NCI-H1436 treated with DMSO at 0.1 percent for 48 hours (cell line): ENCODE measurements at places on chromosomes 5 and 9.

DNA sequence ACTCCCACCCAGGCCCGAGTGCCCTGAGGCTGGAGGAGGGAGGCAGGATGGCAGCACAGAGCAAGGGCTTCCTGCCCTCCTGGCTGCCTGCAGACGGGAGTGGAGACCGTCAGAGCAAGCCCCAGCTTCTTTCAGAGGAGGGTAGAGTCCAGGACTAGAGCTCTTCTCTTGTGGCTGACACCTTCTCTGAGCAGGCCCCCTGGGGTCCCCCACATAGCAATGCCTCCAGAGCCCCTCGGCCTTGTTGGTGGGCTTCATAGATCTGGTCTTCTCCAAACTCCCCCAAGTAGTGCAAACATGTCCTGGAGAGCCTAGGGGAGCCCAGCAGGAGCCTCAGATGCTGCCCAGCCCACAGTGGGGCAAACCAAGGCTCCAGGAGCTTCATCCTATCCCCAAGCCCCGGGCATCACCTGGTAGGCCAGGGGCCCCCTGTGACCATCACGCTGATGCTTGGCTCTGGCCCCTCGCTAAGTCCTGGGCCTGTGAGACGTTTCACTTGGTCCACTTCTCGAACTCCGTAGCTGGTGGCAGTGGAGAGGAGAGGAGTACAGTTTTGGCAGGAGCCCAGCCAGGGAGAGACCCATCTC lies 2.0 kb downstream of the MZB1 start:
- no peak for DNase-seq

DNA sequence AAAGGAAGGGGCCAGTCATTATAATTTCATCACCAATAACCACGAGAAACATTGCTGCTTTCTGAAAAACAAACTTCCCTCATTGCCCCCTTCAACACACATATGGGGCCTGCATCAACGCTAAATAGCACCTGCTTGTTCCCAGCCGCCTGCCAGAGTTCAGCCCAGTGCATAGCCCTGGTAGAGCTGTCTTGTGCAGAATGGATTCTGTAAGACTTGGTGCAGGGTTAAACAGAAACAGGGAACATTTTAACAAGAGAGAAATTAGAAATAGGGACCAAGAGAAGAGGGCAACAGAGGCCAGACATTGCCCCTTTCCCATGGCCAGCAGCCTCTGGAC lies 56.7 kb downstream of the UBE2QL1 start:
- DNase-seq = no peak

DNA sequence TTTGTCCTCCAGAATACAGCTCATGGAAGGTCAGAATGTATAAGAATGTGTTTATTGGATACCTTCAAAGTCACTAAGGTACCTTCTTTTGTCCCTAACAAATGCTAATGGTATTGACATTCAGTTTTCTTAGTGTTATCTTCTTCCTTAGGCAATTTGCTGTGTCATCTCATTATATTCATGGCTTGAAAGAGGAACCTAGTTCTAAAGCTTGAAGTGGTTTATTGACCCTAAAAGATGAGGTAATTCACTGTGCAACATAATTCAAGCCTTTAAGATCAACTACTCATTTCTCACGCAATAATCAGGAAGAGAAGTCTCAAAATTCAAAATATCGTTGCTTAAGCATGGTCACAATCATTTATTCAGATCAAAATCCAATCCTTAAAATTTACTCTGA lies 342.7 kb upstream of the RIOK2 start:
- no peak for DNase-seq

DNA sequence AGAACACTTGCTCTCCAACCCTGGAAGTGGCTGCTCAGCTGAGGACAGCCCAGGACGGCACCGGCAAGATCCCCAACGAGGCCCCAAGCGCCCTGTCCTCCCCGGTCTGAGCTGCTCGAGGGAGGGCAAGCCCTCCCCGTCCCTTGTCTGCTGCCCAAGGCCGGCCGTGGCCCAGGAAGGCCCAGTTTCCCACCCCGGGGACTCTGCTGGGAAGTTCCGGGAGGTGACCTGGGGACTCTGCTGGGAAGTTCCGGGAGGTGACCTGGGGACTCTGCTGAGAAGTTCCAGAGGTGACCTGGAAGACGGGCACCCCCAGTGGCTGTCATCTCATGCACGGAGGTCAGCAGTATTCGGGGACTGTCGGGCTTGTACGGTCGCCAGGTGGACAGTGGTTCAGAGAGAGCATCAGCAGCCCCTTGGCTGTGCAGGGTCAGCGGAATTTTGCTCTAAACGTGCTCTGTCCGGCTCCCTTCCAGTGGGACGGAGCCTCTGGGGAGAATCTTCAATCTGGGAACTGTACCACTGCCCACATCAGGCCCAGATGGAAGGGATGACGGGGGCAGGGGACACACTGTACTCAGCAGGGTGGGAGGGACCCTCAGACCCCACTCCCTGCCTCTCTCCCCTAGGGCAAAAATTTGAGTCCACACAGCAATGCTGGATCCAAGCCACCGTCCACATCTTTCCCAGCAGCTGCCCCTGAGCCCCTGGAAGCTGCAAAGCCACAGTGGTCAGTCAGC lies 7.2 kb downstream of the NACC2 start:
- DNase-seq = no peak

DNA sequence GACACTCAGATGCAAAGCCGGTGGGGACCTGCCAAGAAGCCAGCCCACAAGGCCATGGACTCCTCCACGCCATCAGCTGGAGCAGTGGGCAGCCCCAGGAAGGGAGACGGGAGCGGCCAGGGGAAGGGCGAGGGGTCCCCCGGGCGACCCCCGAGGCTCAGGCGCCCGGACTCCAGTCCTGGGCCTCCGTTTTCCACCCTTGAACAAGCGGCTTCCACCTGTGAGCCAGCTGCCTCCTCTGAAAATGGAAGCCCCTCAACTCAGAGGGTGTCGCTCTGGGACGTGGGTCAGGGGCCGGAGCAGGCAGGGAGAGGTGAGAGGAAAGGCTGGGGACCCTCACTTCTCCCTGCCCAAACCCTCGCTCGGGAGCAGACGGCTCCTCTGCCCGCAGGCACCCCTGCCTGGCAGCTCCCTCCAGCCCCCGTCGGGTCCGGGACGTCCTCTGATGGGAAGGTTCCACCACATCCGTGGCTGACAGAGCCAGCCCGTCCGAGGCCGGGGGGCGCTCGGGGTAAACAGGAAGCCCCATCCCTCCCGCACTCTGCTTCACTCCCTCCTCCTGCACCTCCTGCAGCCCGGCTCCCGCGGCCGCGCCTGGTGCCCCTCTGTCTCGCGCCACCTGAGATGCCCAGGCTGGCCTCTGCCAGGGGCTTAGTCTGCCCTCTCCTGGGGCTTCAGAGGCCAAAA lies 3.7 kb upstream of the EGFL7 start:
- no peak for DNase-seq

GRCh38 chr5:168707716-168708695 lies 128.8 kb upstream of the PANK3 start:
- no peak for DNase-seq

DNA sequence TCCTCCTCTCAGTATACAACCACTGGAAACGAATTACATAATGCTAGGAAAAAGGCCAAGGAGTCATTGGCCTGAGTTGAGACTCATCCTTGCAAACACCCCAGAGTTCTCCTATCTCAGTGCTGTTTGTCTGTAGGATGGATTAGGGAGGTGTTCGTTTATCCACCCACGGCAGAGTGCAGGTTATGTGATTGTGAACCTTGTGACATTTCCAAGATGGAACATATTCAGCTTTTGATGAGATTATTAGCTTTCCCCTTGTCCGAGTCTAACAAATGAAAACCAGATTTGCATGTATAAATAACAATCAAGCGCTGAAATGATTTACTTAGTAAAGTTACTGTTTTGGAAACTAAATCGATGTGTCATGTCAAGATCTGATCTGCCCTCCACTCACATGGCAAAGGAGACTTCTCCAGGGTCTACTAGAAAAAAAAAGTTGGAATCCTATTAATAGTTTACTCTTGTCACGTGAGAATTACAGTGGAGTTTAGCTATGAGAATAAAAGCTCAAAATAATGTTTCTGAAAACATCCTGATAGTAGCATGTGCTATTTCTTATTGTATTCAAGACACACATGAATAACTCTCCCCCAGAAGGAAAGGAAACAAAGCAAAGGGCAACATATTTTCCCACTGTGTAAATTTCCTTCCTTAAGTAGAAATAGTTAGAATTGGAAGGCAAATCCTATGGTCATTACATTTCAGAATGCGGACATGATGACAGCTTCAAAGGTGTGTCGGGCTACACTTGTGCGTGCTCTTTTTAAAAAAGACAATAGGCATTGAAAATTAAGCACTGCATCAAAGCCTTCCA lies 600.4 kb downstream of the EBF1 start:
- no peak for DNase-seq

DNA sequence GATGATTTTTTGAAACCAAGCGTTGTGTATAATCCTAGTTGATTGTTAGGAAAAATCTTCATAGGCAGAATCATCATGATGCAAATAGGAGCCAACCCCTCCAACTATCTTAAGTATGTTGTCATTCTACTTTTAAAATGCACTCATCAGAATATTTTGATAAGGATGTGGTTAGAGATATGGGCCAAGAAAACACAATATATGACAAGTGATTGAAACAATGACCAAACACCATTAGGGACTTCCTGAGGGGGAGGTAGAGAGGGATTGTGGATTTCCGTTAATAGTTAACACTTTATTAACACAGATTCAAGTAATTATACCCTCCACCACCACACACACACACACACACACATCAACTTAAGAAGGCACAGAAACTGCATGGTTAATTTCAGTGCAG lies 143.3 kb downstream of the ARSB start:
- no peak for DNase-seq

- peak; percentile 18 for DNase-seq
Observed at GRCh38 chr5:73644385-73644963, 18.5 kb downstream of the ARHGEF28 start.

DNA sequence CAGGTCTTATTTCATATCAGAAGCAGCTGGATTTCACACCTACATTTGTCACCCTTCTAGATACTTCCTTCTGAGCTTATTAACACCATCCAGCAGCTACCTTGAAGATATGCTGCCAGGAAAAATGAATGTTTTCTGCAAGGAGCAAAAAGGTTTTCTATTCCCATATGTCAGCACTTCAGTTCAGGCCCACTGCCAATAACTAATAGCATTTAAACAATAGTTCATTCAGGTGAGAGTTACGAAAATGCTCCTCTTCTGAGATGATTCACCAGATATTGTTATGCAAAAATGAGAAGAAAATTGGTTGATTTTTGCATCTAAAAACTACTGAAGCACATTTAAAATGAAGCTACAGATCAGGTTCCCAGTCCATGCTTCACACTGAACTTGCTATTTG lies 56.4 kb upstream of the ISL1 start:
- DNase-seq = peak; percentile 53

- no peak for DNase-seq
Observed at GRCh38 chr5:173010547-173011464, 27.2 kb downstream of the ATP6V0E1 start.

DNA sequence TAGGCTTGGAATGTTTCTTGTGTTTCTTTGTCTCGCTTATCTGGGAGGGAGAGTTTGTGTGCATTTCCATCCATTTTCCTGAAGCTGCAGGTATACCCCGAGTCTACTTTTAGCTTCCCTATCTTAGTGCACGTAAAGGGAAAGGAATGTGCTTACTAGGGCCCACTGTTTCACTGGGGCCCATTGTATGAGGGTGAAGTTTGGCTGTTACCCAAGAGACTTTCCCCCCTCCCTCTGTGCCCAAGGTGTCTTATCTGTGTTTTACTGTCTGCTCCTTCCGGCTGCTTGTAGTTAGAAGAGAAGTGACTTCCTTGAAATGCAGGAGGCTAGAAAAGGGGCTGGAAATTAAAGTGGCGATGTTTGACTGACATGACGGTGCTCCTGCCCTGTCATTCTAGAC lies 12.1 kb upstream of the BTNL3 start:
- DNase-seq = no peak

DNA sequence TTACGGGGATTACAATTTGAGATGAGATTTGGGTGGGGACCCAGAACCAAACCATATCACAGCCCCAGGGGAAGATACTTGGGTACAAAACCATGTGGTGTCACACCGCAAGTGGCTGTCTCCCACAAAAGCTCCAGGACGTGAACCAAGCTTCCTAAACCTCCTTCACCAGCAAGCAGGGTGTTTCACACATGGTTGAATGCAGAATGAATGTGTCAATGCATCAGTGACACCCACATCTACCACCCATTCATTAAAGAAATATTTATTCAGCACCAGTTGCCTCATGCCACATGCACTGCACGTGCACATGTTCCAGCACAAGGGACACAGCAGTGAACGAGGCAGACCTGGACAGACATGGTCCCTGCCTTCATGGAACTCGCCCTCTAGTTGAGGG lies 70.9 kb upstream of the SPOCK1 start:
- DNase-seq = no peak

GRCh38 chr9:84780385-84780784 lies 110.9 kb downstream of the NTRK2 start:
- DNase-seq = no peak

GRCh38 chr5:143311428-143311827 lies 92.1 kb downstream of the NR3C1 start:
- DNase-seq = no peak

DNA sequence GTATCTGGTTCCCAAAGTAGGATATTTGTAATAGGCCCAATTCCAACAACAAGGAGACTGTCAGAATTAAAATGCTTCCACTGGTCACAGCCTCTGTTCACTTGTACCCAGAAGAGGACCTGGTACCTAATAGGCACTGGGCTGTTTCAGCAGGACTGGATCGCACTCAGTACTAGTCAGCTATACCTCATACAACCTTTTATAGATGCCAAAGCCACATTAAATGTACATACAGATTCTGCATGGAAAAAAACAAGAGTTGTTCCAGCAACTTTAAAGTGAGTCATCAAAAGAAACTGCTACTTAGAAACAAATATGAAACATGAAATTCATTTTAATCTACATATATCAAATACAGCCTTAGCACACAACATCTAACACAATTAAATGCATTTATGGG lies 87.5 kb downstream of the GPR21 start:
- no peak for DNase-seq

DNA sequence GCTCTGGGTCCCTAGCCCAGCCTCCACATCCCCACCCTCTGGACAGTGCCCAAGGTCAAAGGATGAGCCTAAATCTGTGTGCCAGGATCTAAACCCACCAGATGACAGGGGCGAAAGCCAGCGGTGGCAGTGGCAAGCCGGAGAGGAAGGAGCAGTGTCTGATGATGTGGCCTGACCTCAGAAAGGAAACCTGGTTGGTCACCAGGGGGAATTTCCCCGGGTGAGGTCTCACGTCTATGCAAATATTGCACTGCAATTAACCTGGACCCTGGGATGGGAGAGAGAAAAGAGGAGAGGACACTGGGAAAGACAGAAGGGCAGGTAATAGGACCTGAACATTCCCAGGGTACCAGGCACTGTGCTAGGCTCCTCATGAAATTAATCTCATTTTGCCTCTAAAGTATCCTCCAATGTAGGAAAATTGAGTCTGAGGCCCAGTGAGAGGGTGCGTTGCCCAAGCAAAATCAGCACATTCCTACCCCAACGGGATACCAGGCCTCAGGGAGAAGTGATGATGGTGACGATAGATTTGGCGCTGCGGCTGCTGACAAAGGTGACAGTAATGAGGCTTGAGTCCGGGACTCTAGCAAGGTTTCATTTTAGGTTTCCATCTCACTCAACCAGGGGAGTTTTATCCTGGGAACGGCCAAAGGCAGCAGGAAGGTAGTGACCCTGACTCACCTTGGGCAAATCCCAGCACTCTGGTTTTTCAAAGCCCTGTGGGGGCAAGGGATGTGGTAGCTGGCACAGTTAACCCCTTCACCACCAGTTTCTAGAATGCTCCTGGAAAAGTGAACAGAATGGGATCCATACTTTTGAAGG lies 13.4 kb upstream of the TNIP1 start:
- no peak for DNase-seq

GRCh38 chr5:139900546-139901250 lies 105.1 kb downstream of the PSD2 start:
- no peak for DNase-seq
